ENCODE measurements at places on chromosomes 12 and 14.

GRCh38 chr14:58088961-58089360 lies 63.1 kb downstream of the ARMH4 start:
- DNase-seq, result no peak

DNA sequence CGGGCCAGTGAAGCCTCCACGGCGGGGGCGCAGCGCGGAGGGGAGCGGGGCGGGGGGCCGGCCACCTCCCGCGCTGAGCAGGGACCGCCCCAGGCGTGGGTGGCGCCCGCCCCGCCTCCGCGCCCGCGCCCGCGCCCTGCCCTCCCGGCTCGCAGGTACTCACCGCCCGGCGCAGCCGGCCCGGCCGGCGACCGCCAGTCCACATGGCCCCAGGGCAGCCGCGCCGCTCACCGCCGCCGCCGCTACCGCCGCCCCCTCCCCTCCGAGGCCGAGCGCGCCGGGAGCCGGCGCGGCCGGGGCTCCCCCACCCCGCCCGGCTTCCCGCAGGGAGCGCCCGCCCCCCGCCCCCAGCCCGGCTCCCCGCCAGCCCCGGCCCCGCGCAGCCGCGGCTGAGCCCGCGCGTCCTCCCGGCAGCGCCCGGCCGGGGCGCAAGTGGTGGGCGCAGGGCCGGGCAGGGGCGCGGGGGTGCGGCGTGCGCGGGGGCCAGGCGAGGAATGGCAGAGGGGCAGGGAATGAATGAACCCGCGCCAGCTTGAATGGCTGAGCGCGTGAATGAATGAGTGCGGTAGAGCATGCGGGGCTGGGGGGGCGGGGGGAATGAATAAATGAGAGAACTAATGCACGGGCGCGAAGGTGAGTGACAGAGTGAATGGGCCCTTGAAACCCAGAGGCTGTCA lies at the start of gene BEGAIN:
TSS of gene BEGAIN (minus strand) at position 332 of the 677 bp plus-strand sequence. CDS start at position 205, 127 bp downstream.
- peak; percentile 39 for DNase-seq

DNA sequence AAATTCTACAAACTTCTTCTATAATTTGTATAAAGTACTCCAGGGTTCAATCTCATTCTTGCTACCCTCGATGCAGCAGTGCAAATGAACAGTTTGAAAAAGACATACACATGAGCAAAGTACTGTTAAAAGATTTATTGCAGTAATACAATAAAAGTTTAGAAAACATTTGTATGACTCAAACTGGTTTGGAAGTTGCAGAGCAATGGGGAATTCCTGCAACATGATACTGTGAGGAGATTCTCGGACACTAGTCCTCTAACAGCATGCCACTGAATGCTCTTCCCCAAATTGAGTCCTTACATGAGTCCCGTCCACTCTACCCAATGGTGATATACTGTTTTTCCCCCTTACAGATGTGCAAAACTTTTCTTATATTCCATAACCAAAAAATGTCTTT lies 45.4 kb downstream of the ATG14 start:
- DNase-seq, result no peak

DNA sequence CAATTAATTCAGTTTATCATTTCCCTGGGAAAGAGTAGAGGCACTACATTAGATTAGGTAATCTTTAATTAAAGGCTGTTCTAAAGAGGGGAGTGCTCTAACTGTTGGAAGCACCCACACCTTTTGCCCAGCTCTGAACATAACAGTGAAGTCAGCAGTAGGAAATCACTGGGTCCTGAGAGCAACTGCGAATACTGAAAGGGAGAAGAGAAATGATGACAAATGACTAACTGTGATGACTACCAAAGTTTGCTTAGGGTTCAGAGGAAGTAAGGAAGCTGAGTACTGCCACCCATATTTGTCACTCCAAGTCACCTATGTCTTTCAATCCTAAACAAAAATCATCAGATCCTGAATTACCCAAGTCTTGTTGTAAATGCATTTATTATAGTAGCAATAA lies 140.6 kb downstream of the EPS8 start:
- no peak for DNase-seq

DNA sequence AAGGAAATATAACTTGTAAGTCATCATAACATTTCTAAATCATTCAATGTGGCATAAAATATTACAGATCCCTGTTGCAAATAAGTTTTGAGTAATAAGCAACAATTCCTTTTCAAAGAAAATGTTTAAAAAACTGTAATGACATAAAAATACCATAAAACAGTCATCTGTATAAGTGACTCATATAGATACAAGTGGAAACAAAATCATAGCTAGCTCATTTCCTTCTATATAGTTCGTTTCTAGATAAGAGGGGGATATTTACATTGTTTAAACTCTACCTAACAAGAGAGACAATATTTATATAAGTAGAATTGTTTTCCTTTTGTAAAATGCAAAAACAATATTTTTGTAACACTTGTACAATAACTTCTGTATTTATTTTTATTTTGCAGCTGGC lies 148.9 kb downstream of the GRIP1 start:
- DNase-seq, result no peak

DNA sequence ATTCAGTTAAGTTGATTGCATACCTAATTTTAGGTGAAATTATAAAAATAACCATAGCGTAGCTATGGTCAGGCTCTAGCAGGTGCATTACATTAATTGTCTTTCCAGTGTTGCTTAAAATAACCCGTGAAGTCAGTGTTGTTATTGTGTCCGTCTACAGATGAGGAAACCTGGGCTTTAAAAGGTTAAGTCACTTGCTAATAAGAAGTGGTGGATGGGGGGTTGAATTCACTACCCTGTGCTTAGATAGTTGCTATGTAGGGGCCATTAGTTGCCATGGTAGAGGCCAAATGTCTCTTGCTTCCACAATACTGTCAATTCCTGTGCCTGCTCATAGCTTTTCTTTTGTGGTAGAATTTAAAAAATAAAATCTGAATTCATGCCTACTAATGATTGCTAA lies 174.8 kb downstream of the PELI2 start:
- DNase-seq, result no peak

DNA sequence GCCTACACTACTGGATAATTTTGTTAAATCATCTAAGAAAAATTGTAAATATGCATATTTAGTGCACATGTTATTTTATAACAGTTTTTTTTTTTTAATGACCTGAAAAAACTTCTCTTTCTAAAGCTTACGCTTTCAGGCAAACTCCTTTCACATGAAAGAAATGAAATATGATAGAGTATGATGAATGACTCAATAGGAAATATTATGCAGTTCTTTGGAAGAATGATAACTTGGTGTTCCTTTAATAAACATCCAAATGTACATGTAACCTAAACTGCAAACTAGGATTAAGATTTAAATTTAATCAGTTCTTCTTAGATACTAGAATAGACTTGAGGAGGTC lies 136.6 kb downstream of the FGD4 start:
- DNase-seq, result no peak
